ENCODE measurements at places on chromosomes 7 and 10. TPM values are rescaled to one million over a fixed set of nuclear protein-coding genes. Genes with fewer than 3 reads are reported as not detected.
A peak's percentile ranks its signal among the peaks of the same experiment; 100 is the strongest.

The ZNF783 gene
- 4.5 TPM for total RNA-seq

The BTBD16 gene
- total RNA-seq: not detected

The GET4 gene
- 22.9 TPM for total RNA-seq

GRCh38 chr7:127798023-127798422 is 146.0 kb downstream of the SND1 start:
- DNase-seq: no peak
- H3K27ac ChIP-seq: no peak overlapping the region
- peaks cover 48% of the 10 kb centered on the region for H3K4me1 ChIP-seq
- H3K36me3 ChIP-seq: no peaks in the 10 kb centered on the region
- H3K4me3 ChIP-seq: no peak overlapping the region

DNA sequence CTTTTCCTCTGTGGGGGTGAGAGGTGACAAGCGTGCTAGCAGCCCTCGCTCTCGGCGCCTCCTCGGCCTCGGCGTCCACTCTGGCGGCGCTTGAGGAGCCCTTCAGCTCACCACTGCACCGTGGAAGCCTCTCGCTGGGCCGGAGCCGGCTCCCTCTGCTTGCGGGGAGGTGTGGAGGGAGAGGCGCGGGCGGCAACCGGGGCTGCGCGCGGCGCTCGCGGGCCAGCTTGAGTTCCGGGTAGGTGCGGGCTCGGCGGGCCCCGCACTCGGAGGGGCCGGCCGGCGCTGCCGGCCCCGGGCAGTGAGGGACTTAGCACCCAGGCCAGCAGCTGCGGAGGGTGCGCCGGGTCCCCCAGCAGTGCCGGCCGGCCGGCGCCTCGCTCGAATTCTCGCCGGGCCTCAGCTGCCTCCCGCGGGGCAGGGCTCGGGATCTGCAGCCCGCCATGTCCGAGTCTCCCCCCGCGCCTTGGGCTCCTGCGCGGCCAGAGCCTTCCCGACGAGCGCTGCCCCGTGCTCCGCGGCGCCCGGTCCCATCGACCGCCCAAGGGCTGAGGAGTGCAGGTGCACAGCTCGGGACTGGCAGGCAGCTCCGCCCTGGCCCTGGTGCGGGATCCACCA is 352.8 kb upstream of the PODXL start:
- H3K4me3 ChIP-seq: peak overlapping the region; percentile 59
- H3K36me3 ChIP-seq: no peaks in the 10 kb centered on the region
- H3K27me3 ChIP-seq: peaks cover 96% of the 10 kb centered on the region
- no peak for DNase-seq

DNA sequence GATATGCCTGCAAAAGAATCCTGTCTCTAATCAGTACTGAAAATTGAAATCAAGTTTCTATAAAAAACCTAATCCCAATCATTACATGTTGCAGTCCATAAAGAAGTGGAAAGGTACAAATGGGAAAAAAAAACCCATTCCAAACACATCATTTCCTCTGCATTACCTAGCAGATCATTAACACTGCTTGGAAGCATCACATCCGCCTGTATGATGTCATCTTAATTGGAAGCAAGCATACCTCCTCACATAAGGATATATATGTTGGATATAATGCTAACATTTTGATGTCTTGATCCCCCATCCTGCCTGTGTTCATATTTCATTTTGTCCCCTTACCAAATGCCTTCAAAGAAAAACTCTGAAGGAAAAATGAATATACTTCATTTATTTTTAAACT is 241.3 kb upstream of the AOAH start:
- H3K27ac ChIP-seq: peak overlapping the region; percentile 49
- no peak for DNase-seq
- H3K36me3 ChIP-seq: no peaks in the 10 kb centered on the region
- peaks cover 31% of the 10 kb centered on the region for H3K4me1 ChIP-seq
- no peak overlapping the region for H3K4me3 ChIP-seq

DNA sequence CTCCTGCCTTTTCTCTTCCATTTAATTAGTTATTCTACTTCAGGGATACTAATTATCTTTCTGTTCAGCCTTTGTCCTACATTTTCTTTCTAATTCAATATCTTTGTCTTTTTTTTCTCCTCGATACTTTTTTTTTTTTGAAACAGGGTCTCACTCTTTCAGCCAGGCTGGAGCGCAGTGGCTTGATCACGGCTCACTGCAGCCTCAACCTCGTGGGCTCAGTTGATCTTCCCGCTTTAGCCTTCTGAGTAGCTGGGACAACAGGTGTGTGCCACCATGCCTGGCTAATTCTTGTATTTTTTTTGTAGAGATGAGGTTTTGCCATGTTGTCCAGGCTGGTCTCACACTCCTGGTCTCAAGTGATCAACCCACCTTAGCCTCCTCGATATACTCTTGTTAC is 38.9 kb downstream of the CCSER2 start:
- H3K36me3 ChIP-seq: peaks cover 12% of the 10 kb centered on the region
- no peak overlapping the region for H3K4me3 ChIP-seq
- peaks cover 35% of the 10 kb centered on the region for H3K4me1 ChIP-seq

- no peaks in the 10 kb centered on the region for H3K4me1 ChIP-seq
- no peak for DNase-seq
- no peak overlapping the region for H3K27ac ChIP-seq
- H3K4me3 ChIP-seq: no peak overlapping the region
- no peaks in the 10 kb centered on the region for H3K36me3 ChIP-seq
These were observed 257.8 kb upstream of the PCDH15 start for GRCh38 chr10:55058800-55059199.

DNA sequence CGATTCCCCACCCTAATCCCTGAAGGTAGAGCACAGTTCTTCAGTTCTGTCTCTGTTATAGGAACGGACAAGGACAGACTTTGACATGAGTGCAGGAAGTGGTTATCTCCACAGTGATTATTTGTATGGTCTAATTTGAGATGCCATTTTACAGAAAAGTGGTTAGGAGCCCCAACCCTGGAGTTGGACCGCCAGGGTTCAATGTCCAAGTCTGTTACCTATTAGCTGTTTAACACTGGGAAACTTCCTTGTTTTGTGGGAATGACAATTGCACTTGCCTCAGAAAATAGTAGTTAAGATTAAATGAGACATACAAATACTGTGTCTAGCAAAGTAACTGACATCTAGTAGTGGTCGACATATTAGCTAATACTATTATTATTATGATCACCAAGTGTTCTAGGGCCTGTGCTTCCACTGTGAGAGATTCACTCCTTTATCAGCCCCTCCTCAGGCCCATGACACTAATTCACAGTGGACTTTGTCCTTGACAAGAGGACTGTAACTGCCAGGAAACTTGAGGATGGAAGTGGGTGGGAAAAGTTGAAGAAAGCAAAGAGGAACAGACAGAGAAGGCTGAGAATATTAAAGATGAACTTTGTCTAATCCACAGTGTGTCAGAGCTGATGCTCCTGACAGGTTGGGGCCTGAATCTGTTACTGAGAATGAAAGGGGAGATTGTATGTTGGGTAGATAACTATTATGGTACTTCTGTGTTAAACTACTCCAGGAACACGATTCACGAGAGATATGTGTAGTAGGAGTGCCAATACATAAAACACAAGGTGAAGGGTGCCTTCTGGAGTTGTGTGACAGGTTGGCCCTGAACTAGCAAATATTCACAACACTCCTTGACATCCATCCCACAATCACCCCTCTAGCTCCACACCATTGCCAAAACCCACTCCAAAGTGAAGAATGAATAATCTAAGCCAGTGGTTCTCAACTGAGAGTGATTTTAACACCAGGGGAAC is 66.4 kb downstream of the TAC1 start:
- H3K4me1 ChIP-seq: no peaks in the 10 kb centered on the region
- DNase-seq: no peak
- H3K27ac ChIP-seq: no peak overlapping the region
- H3K27me3 ChIP-seq: peaks cover 14% of the 10 kb centered on the region
- no peaks in the 10 kb centered on the region for H3K36me3 ChIP-seq

- no peak overlapping the region for H3K27ac ChIP-seq
- no peaks in the 10 kb centered on the region for H3K4me1 ChIP-seq
- DNase-seq: no peak
These were observed 120.6 kb downstream of the LRRC4 start for GRCh38 chr7:127910670-127911069.

- no peak overlapping the region for H3K27ac ChIP-seq
- H3K4me1 ChIP-seq: peaks cover 6% of the 10 kb centered on the region
- peaks cover 25% of the 10 kb centered on the region for H3K36me3 ChIP-seq
- no peak for DNase-seq
These were observed 45.9 kb downstream of the SLC25A13 start for GRCh38 chr7:96276019-96276418.

- DNase-seq: no peak
- H3K36me3 ChIP-seq: no peaks in the 10 kb centered on the region
- H3K27me3 ChIP-seq: peaks cover 84% of the 10 kb centered on the region
These were observed 31.9 kb upstream of the NEUROD6 start for GRCh38 chr7:31372231-31372959.

GRCh38 chr10:124459395-124459794 is 2.2 kb upstream of the LHPP start:
- H3K27me3 ChIP-seq: peaks cover 25% of the 10 kb centered on the region
- no peak overlapping the region for H3K27ac ChIP-seq
- H3K4me3 ChIP-seq: no peak overlapping the region
- H3K4me1 ChIP-seq: peaks cover 13% of the 10 kb centered on the region
- no peaks in the 10 kb centered on the region for H3K36me3 ChIP-seq

- H3K27ac ChIP-seq: no peak overlapping the region
- H3K4me1 ChIP-seq: peaks cover 40% of the 10 kb centered on the region
- H3K4me3 ChIP-seq: no peak overlapping the region
- no peaks in the 10 kb centered on the region for H3K27me3 ChIP-seq
- no peak for DNase-seq
These were observed 81.4 kb downstream of the VIPR2 start for GRCh38 chr7:159063046-159063840.

DNA sequence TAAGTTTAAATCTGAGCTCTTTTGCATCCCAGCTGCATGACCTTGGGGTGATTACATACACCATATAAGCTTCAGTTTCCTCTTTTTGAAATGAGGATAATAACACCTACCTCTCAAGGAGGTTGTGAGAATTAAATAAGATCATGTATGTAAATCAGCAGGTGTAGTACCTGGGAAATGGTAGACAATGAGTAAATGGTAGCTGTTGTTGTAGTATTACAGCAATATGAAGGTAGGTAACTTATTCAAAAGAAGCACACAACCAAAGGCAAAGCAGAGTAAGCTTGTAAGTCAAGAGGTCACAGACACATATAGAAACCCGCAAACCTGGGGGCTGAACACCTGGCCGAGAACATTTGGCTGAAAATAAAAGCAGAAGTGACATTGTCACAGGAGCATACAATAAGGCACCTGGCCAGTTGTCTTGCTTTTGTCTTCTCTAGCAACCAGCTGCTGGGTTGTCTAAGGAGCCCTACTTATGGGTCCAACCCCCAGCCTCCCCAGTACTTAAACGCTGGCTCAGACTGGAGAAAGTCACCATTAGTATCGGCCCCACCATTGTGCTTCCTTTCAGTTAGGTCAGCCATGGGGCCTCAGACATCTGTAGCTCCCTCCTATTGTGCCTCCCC is 203.6 kb upstream of the MKLN1 start:
- no peaks in the 10 kb centered on the region for H3K27me3 ChIP-seq
- no peak for DNase-seq
- no peaks in the 10 kb centered on the region for H3K36me3 ChIP-seq
- no peak overlapping the region for H3K27ac ChIP-seq

- H3K4me1 ChIP-seq: no peaks in the 10 kb centered on the region
- no peak overlapping the region for H3K27ac ChIP-seq
- H3K4me3 ChIP-seq: no peak overlapping the region
- no peaks in the 10 kb centered on the region for H3K36me3 ChIP-seq
These were observed 70.0 kb downstream of the KLF6 start for GRCh38 chr10:3714967-3715366.

DNA sequence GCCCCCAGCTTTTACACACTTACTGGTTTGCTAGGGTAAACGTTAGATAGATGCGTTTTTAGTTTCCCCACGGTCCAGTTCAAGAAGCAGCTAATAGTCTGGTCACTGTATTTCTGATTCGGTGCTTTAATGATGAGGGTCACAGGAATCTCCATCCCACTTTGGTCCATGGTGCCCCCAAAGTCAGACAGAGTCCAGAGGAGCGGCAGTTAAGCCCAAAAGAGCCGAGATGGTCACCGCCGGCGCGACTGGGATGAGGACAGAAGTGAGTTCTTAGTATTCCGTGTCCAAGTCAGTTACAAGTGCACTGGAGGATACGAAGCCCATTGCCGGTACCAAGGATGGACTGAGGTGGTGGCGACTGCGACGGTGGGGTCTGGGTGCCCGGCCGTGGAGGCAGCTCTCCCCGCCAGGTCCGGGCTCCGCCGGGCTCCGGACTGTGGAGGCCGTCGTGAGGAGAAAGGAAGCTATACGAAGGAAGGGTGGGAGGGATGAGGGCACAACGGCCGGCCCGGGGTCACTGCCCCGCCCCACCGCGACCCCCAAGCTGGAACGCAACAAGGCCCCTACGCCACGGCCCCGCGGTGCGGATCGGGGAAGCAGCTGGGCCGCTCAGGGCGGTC is 663 bp downstream of the HERPUD2 start:
- DNase-seq: no peak
- no peaks in the 10 kb centered on the region for H3K27me3 ChIP-seq
- H3K27ac ChIP-seq: peak overlapping the region; percentile 97
- peak overlapping the region; percentile 92 for H3K4me3 ChIP-seq
- H3K36me3 ChIP-seq: no peaks in the 10 kb centered on the region

GRCh38 chr7:66464059-66464458 is 164.6 kb upstream of the KCTD7 start:
- H3K4me3 ChIP-seq: no peak overlapping the region
- DNase-seq: no peak
- H3K27me3 ChIP-seq: no peaks in the 10 kb centered on the region
- no peaks in the 10 kb centered on the region for H3K4me1 ChIP-seq
- no peak overlapping the region for H3K27ac ChIP-seq
- H3K36me3 ChIP-seq: no peaks in the 10 kb centered on the region

GRCh38 chr10:26194275-26194674 is 22.3 kb upstream of the GAD2 start:
- H3K4me3 ChIP-seq: no peak overlapping the region
- no peak for DNase-seq
- H3K36me3 ChIP-seq: no peaks in the 10 kb centered on the region
- no peak overlapping the region for H3K27ac ChIP-seq
- H3K4me1 ChIP-seq: no peaks in the 10 kb centered on the region

DNA sequence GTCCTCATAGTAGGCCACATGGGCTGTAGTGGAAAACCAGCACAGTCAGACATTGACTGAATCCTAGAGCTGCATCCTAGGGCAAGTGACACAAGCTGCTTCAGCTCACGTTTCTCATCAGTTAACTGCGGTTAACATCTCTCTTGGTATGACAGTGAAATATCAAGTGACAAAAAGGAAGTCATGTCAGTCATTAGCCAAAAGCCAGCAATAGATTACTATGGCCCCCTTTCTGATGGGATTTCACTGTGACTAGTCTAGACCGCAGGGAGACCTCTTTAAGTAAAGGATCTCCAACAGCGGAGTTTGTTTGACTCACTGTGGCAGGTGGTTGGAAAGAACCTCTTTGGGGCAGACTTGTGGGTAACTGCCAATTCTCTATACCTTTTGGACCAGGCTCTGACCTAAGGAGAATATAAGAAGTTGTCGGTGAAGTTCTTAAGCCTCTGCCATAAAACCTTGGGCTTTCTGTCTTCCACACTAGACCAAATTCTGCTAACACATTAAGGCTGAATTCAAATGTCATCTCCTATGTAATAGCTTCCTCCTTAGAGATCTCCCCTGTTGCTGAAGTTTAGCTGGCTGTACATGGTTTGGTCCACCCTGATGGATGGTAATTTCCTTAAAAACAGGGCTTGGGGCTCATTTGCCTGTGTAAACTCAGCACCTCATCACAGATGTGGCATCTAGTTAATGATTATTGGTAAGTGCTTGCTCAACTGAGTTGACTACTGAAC is 115.3 kb downstream of the SGMS1 start:
- no peak for DNase-seq
- H3K4me1 ChIP-seq: peaks cover 57% of the 10 kb centered on the region
- no peaks in the 10 kb centered on the region for H3K27me3 ChIP-seq
- H3K27ac ChIP-seq: peak overlapping the region; percentile 68

- H3K4me3 ChIP-seq: no peak overlapping the region
- no peak for DNase-seq
- H3K36me3 ChIP-seq: peaks cover 63% of the 10 kb centered on the region
- peaks cover 24% of the 10 kb centered on the region for H3K4me1 ChIP-seq
- H3K27ac ChIP-seq: no peak overlapping the region
- no peaks in the 10 kb centered on the region for H3K27me3 ChIP-seq
These were observed 5.0 kb downstream of the NOLC1 start for GRCh38 chr10:102157224-102157623.

Data from left ventricle myocardium inferior (tissue), 1 donor.